ENCODE measurements at places on chromosomes 11 and 22.

- DNase-seq = no peak
Observed at GRCh38 chr22:26097840-26098239, 71.4 kb upstream of the SEZ6L start.

- DNase-seq = peak; percentile 27
Observed at GRCh38 chr11:3169255-3170043, 4.3 kb upstream of the OSBPL5 start.

DNA sequence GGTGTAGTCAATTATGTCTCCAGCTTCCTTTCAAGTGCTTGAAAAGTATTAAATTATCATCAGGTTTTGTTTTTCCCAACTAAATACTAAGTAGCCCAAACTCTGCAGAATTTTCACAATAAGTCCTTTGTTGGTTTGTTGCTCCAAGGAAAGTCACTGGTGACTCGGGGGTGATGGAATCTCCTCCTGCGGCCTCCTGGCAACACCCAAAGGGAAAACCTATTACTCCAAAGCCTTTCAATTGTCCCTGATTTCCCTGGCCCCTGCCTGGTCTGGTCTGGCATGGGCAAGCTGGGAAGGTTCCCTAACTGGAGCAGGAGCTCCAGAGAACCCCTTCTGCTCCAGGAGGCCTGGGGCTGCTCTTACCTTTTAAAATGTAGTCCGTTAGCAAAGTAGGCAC lies 47.9 kb downstream of the FEZ1 start:
- DNase-seq = no peak

DNA sequence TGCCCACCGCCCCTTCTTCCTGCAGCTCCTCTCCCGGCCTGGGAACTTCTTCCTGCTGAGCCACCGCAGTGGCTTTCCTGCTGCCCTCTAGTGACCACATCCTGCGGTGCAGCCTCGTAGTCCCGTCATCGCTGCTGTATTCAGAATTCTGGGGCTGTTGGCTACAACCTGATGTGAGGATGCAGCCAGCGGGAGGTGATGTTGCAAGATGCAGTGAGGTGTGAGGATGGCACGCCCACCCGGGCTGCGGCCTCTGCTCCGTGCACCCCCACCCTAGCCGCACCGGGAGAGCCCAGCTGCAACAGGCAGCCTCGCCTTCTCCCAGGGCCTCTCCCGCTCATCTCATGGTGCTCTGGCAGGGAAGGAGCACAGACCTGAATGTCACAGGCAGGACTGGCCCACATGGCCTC lies 10.1 kb downstream of the CHST1 start:
- DNase-seq = peak; percentile 93

- DNase-seq = no peak
Observed at GRCh38 chr11:27058456-27058855, 17.8 kb downstream of the BBOX1 start.

GRCh38 chr11:107651672-107652071 lies 60.2 kb downstream of the SLN start:
- DNase-seq = no peak

DNA sequence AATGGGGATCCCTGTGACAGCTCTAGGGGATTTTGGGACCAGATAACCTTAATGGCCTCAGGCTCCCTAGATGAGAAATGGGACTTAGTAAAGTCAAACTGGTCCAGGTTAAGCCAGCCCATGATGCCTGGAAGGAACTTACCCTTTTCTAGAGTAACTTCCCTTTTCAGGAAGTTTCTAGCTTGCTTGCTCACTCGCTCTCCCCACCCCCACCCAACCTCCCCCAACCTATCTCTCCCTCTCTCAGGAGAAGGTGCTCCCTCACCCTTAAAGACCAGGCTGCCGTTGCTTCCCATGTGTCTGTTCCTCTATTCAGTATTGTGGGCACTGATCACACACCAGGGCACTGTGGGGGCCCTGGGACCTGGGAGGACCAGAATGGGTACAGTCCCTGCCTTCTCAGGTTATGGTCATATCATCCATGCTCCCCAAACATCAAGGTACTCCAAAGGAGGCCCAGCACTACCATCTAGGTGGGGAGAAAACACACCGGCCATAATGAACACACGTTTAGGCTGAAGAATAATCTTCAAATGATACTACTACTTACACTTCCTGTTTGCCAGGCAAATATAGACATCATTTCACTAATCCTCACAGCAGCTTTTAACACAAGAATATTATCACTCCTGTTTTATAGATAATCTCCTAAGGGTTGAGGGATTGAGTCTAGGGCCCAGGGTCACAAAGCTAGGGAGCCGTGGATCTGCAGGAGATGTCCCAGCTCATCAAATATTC lies 18.2 kb downstream of the KCNQ1OT1 start:
- DNase-seq = no peak

DNA sequence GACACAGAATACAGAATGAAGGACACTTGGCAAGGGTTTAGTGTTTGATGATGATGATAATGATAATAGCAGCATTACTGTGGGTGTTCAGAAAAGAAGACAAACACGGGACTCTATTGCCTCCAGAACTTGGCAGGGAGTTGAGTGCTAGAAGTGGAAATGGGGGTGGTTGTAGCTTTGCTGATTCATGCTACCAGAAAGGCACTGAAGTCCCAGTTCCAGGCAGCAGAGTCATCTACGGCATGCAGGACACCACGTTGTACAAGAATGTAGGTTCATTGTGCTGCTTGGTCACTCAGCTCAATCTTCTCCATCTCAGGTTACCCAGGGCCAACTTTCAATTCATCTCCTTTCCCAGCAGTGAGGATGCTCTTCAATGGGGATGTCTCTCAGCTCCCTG lies 115.7 kb downstream of the NTM start:
- no peak for DNase-seq

DNA sequence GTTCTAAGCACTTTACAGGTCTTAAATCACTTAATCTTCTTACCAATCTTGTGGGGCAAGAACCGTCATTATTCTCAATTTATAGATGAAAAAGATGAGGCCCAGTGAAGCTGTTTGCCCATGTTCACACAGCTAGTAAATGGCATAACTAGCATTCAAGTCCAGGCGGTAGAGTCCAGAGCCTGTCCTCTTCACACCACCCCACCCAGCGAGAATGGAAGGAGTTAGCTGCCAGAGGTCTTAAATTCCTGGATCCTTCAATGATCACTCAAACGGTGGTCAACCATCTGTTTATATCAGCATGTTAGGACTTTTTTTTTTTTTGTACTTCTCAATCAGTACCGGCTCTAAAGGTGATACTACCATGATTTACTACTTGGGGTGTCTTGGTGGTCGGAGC lies 43.3 kb downstream of the PARVA start:
- no peak for DNase-seq

DNA sequence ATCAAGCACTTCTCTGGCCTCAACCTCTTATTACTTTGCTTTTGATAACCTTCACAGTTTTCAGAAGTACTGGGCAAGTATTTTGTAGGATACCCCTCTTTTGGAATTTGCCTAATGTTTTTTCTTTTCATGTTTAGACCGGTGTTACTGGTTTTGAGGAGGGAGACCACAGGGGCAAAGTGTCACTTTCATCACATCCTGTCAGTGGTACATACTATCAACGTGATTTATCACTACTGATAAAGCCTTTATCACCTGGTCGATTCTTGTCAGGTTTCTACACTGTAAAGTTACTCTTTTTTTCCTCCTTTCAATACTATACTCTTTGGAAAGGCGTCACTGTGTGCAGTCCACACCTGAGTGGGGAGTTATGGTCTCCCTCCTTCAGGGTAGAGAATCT lies 26.7 kb downstream of the QSER1 start:
- no peak for DNase-seq

- DNase-seq = no peak
Observed at GRCh38 chr11:68214173-68215086, 1.3 kb upstream of the KMT5B start.

DNA sequence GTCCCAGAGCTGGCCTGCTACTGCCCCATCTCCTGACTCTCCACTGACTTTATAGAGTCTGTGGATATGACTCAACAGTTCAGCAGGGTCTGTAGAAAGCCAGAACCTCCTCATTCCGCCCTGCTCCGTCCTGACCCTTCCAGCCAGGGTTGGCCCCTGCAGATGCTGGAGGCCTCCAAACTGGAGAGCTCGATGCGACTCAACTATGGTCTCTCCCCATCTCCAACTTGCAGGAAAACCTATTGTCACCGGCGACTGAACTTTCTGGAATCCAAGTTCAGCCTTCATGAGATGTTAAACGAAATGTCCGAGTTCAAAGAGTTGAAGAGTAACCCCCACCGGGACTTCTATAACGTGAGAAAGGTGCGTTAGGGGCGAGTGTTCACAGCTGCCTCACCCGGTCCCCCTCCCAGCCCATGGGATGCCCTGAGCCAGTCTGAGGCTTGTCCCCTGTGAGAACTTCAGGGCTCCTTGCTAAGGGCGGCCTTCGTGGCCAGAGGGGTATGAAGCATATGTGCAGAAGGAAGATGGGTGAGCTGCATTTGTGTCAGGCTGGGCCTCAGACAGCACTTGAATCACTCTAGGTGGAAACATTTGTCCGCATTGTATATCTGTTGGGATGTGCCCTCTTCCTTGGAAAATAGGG lies 32.1 kb downstream of the AMPD3 start:
- DNase-seq = no peak

GRCh38 chr22:20887375-20887774 lies 28.6 kb downstream of the SNAP29 start:
- no peak for DNase-seq

GRCh38 chr11:70669871-70670675 lies 271.7 kb downstream of the CTTN start:
- DNase-seq = no peak

DNA sequence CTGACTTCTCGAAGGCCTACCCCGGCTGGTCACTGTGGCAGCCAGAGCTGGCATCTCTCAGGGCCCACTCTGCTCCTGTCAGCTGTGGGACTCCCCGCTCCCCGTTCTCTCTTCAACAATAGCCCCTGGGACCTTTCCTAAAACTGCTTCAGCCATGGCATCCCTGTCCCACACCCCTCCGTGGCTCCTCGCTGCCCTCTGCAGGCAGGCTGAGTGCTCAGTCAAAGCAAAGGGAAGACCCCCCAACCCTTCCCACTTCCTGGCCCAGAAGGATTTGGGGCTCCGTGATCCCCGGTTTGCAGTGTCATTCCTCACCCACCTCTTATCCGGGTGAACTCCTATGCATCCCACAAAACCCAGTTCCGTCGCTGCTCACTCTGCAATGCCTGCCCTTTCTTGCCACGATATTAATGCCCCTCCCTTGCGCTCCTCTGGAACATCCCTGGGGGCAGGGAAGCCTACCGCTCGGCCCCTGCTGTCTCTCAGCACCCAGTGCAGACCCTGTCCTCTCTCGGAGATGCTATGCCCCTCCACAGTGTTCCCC lies 1.6 kb upstream of the TH start:
- no peak for DNase-seq

GRCh38 chr11:31815711-31816467 lies 4.8 kb upstream of the PAX6 start:
- no peak for DNase-seq

- no peak for DNase-seq
Observed at GRCh38 chr11:61969838-61970662, 2.6 kb upstream of the FTH1 start.

GRCh38 chr22:22201185-22201929 lies 43.2 kb upstream of the VPREB1 start:
- peak; percentile 30 for DNase-seq

- no peak for DNase-seq
Observed at GRCh38 chr11:92596596-92597317, 372.1 kb downstream of the FAT3 start.

- no peak for DNase-seq
Observed at GRCh38 chr11:8910649-8911026, 351 bp upstream of the AKIP1 start.

DNA sequence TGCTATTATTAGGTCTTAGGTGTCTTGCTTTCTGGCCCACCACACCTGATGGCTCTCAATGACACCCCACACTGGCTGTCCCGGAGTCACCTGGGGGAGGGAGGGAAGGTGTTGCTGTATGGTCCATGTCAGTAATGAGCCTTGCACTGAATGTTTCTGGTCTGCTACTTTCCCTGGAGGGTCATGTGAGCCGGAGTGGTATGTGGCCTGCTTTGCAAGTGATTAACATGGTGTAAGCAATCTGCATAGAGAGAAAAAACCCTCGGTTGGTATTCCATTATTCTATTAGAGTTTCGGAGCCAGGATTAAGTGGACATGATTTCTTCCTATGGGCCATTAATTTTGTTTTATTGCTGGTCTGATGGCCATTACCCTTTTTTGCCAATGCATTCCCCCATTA lies 63.9 kb downstream of the PKNOX2 start:
- DNase-seq = no peak

DNA sequence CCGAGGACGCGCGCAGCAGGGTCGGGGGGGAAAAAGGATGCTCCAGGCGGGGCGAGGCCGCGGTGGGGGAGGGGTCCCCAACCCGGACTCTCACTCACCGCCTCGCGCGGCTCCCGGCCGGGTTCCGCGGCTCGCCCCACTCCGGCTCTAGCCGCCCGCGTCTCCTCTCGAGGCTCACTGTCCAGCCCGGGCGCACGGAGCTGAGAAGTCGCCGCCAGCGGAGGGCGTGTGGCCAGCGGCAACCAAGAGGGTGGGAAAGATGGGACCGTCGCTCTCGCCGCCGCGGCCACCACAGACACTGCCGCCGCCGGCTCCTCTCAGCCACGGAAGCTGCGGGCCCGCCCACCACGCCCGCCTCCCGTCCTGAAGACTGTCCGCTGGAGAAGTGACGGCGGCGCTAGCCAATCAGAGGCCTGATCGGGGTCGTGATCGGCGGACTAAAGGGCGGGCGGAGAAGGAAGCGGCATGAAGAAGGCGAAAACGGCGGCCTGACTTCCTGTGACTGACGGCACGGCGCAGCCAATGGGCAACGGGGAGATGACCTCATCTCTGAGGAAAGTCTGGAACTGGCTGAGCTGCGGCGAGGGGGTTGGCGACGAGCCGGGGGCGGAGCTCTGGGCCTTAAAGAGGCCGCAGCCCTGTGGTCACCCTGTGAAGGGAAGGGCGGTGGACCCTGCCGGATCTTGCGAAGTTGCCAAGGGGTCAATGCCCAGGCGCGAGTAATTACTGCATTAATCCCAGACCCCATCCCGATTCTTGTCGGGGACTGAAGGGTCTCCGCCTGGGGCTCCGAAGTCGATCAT lies at the start of gene MRTFA:
Gene MRTFA (minus strand): TSS at position 340 of the 803 bp plus-strand sequence.
- peak; percentile 99 for DNase-seq

- DNase-seq = peak; percentile 38
Observed at GRCh38 chr11:67119585-67120391, 725 bp downstream of the KDM2A start.

DNA sequence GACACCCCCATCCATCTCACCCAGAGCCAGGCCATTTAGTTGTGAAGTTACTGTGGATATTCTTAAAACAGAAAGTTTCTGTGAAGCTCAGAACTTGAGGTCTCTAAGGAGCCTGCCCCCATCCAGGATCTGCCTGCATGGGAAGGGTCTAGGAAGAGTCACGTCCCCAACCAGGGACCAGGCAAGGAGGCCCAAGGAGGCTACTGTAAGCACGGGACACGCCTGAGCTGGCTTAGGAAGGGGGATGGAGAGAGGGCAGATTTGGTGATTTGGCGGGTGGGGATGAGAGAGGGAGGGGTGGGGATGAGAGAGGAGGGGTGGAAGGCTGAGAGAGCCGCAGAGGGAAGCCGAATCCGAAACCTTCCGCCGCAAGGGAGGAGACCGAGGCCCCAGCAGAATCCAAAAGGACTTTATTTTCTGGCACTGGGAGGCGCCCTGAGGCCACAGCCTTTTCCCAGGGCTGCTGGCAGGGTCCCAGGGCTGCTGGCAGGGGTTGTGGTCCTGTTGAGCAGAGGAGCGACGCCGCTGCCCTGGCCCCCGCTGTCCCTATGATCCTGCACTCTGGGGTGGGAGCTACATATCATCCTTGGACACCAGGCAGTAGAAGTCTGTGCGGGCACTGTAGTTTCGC lies 9.4 kb downstream of the SIGIRR start:
- peak; percentile 23 for DNase-seq

Data from T47D (cell line).